Activated naive CD8-positive, alpha-beta T cell treated with anti-CD3 and anti-CD28 coated beads for 36 hours (primary cell): ENCODE measurements at places on chromosomes 1 and 21. TPM values are rescaled to one million over a fixed set of nuclear protein-coding genes. Genes with fewer than 3 reads are reported as not detected.

APCS gene
- total RNA-seq = not detected

GRCh38 chr1:50405814-50406213, 17.4 kb downstream of the DMRTA2 start:
- DNase-seq = no peak

UBIAD1 gene
- 39.1 TPM for total RNA-seq

DNA sequence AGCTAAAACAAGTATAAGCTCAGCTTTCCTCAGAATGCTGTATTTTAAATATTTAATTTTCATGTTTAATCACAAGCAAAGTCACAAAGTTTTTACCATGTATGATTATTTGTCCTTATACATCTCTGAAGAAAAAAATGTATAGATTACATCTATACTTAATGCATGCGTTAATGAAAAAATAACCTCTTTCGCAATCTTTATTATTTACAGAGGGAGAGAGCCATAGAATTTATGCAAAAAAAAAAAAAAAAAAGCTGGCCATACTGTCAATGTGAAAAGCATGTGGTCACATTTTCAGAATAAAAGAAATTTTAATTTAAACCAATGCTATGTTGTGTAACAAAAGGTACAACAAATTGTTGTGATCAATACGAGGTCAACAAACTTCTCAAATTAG, 148.2 kb downstream of the AKT3 start:
- DNase-seq = no peak

DNA sequence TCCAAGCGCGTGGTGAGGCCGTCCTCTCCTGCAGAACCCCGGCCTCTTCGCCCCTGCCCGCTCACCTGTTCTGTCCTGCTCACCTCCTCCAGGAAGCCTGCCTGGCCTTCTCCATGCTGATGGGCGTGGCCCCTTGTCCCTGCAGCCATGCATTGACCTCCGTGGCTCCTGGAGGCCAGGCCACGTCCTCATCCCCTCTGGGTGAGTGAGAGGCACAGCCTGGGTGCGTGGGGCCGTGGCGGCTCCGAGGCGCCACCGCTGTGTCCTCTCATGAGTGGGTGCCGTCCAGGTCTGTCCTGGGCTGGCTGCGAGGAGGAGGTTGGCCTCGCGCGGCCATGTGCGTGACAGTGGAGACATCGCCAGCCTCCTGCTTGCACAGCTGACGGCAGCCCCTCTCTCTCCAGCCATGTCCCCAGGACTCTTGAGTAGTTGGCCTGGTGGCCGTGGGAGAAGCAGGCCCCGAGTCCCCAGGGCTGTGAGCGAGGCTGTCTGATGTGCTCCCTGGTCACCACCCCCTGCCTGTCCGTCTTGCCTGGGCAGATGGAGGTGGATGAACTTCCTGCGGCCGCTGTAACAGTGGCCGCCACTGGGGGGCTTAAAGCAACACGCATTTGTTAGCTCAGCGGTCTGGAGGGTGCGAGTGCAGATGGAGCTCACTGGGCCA, 58.1 kb downstream of the PRKCZ start:
- DNase-seq = no peak

GRCh38 chr1:77287535-77287934, 5.7 kb downstream of the AK5 start:
- no peak for DNase-seq

DNA sequence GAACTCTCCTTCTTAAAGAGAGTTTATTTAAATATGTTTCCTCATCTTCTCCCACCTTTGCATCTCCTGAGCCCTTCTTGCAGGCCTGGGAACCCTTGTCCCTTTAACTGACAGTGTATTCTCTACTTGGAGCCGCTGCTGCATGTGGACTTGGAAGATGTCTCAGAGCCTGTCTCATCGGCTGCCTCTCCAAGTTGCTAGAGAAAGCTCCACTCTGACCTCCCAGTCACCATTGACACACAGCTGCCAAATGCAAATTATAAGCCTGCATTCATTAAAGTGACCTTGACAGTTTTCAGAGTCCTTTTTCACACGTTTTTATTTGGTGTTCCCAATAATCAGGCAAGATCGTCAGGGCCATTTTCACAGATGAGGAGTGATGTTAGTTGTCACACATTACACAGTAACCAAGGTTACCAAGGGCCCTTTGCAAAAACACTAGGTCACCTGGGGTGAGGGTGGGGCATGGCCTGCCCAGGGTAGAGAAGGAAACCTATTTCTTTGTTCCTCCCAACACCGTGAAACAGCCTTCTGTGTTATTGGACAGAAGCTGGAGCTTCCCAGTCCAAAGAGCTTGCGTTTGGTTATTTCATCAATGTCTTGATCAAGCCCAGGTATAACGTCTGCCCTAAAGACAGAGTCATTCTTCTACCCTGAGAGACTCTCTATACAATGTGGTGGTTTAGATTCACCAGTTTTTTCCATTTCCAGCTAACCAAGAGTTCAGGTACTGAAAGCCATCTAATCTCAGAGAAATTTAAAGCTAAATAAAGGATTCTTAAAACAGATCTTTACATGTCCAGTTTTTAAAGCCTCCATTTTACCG, 164.1 kb downstream of the GALNT2 start:
- DNase-seq = no peak

GRCh38 chr1:214609692-214610091, 6.7 kb downstream of the CENPF start:
- no peak for DNase-seq

CHI3L2 gene
- total RNA-seq = 9.2 TPM

DNA sequence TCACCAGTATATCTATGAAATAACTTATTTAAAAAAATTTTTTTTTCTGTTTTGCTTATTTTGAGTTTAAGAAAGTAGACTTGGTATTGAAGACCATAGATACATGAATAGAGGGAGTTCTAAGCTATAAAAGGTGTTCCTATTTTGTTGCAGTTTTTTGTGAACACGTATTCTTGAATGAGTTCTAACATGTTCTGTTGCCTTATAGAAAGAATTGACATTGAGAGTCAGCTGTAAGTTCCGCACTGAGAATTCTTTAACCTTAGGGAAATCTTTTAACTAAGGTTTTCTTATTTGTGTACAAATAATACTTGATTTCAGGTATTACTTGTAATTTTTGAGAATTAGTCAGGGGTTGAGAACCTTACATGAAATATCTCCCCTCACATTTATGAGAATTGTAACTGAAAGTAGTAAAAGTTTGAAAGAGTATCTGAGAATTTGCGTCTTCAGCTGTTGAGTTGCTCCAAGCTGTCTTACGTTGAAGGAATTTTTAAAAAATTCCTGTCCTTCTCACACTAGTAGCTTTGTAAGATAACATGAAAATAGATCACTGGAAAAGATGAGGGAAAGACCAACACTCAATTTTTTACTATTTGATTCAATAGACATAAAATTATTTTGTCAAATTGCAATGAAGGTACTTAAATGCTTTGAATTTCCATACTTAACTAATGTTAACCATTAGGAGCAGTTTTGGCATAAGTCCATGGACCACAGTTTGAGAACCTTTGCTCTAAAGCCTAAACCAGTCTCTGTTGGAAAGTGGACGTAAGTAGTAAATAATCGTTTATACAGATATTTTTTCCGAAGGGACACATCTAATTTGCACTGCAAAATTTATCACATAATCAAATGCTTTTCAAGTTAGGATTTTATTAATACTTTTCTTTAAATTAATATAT, 3.8 kb downstream of the DR1 start:
- no peak for DNase-seq

CD160 gene
- 14.2 TPM for total RNA-seq

- no peak for DNase-seq
Measured at GRCh38 chr1:48344373-48344772, 121.9 kb downstream of the SLC5A9 start.

DNA sequence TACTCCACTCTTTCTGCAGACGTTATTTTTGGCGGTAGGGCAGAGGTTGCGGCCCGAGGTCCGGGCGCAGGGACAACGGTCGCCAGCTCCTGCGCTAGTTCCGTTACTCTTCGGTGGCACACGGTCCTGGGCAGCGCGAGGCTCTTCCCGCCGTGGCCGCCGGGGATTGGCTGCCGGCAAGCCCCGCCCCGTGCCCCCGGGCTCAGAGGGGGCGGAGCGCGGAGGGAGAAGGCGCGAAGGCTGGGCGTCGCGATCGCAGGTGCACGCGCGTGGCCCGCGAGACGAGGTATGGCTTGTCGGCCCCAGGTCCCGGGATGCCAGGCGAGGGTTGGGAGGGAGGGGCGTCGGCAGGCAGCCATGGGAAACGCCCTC, 518 bp upstream of the SHE start:
- peak; percentile 12 for DNase-seq

GRCh38 chr1:46535063-46535462, 16.4 kb downstream of the KNCN start:
- DNase-seq = no peak

DNA sequence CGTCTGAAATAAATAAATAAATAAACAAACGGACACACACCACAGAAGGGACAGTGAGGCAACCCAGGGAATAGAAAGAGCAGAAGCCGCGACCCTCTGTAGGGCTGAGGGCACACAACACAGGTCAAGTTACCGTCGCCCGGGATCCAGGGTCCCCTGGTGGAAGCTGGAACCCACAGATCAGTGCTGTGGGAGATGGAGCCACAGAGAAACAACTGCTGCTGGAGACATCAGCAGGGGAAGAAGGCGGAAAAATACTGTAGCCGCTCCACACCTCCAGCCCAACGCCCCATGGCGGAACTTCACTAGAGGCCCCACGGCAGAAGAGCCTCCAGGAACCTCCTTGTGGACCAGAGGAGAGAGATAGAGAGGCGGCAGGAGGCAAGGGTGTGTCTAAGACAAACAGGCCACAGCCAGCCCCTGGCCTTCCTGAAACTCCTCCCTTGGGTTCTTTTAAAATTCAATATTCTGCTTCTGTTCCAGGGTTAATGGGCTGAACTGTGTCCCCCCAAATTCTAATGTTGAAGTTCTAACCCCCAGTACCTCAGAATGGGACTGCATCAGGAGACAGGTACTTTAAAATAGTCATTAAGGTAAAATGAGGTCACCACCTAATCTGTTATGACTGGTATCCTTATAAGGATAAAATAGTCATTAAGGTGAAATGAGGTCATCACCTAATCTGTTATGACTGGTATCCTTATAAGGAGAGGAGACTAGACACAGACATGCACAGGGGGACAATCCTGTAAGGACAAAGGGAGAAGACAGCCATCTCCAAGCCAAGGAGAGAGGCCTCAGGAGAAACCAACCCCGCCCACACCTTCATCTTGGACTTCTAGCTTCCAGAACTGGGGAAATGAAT, 7.7 kb upstream of the HLCS start:
- no peak for DNase-seq

A3GALT2 gene
- not detected for total RNA-seq

DNA sequence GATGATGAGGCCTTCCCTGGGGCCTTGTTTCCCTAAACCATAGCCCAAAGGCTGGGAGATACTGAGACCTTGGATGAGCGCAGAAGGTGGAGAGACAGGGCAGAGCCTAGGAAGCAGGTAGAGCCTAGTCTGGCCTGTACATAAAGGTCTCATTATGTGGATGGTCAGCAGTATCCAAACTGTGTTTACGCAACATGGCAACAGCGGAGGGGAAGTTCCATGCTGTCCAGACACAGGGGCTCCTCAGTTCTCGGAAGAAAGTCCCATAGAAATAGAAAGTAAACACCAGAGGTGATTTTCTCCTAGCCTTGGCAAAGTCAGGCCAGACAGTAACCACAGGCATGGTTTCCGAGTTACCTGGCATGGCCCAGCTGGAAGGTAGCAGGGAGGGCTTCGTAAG, 42.1 kb upstream of the MPZL1 start:
- DNase-seq = no peak

S100A7A gene
- not detected for total RNA-seq

FAAH gene
- 3.4 TPM for total RNA-seq

DNA sequence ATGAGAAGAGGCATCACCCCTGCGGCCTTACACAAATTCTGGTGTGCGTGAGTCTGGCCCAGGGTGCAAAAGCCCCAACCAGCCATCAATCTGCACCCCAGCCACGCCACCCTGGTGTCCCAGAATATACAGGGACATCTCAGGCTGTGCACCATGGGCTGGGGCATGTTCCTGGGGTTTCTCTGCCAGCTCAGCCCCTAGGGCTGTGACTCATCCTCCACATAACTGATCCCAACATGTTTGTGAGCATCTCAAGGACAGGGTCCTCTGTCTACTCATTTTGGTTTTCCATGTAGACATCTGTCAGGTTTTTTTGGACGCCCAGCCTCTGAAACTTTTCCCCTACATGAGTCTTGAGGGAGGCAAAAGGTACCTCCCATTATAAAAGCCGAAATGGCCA, 511 bp downstream of the ZNF683 start:
- DNase-seq = no peak

- DNase-seq = no peak
Measured at GRCh38 chr1:172382406-172382805, 38.1 kb upstream of the C1orf105 start.

CNIH3 gene
- 1.4 TPM for total RNA-seq

HAO2 gene
- not detected for total RNA-seq

- DNase-seq = no peak
Measured at GRCh38 chr1:60896701-60897363, 185.5 kb upstream of the NFIA start.

DNA sequence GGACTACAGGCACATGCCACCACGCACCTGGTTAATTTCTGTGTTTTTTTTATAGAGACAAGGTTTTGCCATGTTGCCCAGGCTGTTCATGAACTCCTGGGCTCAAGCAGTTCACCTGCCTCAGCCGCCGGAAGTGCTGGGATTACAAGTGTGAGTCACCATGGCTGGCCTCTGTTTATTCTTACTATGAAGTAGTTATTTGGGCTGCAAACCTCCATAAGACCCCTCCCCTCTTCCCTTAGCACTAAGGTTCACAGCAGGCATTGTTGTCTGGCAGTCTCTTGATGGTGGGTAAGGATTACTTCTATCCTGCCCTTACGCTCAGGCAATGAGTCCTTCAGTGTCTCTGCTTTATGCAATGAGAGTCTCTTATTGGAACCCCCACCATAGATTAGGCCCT, 51.8 kb downstream of the ANGPTL1 start:
- no peak for DNase-seq

DNA sequence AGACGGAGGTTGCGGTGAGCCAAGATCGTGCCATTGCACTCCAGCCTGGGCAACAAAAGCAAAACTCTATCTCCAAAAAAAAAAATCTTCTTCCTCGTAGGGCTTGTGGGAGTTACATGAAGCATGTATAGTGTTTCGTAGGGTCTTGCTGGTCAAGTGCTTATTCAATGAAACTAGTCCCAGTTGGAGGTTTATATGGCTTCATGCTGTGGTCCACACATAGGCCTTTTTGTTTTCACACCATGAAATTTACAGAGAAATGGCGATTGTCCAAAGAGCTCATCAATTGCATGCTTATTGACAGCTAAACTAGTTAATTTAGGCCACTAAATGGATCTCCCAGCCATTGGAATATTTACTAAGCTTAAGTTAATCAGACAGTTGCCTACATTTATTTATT, 29.6 kb downstream of the HUNK start:
- DNase-seq = no peak

DNA sequence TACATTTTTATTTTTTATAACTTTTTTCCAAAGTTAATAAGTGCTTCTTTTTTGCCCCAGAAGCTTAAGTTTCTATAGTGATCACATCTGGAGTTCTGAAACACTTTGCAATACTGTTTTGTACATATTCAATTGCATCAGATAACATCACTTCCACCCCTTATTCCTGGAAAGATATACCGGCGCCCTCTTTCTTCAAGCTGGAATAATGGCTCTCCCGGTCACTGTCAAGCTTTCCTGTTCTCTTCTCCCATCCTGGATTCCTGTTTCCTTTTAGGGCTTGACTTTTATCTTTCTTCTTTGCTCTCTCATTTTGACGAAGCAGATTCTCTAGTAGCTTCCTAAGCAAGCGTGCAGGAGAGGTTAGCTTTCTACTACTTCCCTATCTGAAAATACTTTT, 1866.8 kb downstream of the MRPL39 start:
- no peak for DNase-seq
